ENCODE measurements at places on chromosomes 12 and 14.

DNA sequence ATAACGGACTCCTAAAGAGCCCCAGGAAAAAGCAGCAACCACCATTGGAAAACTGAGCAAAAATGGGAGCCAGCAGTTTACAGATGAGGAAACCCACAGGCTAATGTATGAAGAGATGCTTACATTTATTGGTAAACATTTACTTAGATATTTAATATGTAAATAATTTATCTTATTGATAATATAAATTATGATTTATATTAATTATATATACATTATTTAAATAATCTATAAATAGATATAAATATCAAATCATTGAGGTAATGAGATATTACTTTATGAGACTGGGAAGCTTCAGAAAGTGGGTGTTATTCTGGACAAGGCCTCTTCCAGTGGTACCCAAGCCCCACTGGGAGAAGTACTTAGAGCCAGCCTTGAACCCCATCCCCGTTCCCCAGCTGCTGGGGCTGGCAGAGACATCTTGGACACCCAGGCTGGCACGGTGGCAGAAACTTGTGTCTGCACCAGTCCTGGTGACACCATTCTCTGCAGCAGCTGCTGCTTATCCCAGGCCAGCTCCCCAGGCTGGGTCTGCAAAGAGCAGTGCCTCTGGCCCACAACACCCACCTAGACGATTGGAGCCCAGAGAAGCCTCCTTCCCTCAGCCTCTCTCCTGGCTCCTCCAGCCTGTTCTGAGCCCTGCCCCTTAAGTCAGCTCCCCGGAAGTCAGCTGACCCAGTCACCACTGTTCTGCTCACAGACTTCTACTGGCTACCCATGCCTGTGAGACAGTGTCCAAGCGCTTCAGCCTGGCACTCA is 25.9 kb downstream of the ISCA2 start:
- no peak for DNase-seq

DNA sequence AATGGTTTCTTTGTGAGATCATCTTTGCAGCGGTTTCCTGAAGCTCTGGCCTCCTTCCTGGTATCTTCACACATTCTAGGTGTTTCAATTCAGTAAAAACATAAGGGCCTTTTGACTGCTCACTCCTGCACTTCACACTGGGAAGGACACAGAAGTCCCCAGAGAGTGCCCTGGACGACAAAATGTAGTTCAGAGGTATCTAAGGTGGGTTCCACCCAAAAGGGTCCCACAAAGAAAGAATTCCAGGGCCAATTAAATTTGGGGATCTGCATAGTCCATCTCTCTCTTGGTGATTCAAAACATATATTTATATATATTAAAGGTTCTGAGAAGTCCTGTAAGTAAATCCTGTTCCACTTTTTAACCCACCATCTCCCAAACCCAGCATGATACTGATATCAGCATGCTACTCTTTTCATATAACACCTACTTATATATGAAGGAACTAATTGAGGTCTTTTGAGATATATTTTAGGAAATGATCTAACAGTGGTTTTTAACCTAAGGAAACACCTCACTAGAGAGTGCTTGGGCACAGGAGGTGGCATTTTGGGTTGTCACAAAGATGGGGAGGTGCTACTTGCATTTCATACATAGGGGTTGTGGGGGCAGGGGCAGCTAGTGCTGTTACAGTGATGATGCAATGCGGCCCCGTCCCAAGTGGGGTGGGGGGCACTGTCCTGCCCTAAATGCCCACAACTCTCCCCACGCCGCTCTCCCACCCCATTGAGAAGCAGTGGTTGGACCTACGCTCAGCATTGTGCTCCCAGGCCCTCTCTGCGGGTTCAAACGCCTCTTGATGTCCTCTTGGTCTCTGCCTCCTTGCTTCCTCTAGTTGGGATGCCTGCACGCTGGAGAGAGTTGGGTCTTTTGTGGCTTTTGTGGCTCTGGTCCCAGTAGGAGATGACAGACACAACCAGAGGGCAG is 109.4 kb downstream of the ARF6 start:
- no peak for DNase-seq

DNA sequence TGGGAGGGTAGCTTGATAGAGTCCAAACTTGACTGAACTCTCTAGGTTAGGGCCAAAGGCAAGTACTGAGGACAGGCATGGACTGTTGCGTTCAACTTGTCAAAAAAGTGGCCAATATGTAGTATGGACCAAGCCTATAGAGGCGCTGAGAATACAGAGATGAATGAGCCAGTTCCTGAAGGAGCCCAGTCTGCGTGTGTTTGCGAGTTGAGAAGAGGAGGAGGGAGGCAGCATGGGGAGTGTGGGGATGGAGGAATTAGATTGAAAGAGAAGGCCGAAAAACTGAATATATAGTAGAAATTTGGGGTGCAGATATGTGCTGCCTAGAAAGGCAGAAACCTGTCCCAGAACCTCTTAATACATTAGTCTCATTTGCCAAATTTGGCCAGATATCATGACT is 412.4 kb downstream of the PCNX1 start:
- DNase-seq, result no peak

DNA sequence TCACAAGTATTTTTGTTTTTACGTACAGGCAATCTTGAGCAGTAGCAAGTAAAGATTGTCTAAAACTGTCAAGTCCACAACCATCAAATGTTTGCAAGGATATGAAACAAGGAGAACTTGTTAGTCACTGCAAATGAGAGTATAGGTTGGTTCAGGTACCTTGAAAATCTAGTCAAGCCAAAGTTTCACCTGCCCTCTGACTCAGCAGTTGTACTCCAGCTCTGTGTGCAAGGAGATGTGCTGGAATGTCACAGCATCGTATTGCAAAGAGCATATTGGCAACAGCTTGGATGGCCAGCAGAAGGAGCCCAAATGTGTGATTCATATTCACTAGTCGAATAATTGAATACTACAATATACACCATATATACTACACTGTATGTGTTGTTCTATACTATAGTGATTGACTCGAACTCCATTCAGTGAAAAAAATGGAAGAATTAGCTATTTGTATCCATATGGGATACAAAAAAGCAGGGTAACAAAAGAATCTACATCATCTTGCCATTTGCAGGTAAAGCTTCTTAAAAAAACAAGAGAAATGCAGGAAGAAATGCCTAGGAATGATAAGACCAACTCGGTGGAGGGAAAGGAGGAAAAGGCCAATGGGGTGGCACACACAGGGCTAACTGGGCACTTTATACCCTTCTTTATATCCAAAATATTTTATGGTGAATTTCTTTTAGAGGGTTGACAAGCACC is 44.0 kb downstream of the EID3 start:
- no peak for DNase-seq

DNA sequence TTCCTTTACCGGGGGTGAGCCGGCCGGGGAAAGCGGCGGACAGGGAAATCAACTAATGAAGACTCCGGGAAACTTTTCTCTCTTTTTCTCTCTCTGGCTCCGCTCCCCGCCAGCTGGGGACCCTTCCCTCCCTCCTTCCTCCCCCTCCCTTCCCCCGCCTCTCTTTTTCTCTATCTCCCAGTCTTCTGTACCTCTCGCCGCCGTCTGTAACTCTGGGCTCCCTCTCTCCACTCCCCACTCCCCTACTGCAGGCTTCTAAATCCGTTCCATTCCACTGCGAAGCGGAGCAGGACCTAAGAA is 6.9 kb upstream of the HOXC11 start:
- no peak for DNase-seq

DNA sequence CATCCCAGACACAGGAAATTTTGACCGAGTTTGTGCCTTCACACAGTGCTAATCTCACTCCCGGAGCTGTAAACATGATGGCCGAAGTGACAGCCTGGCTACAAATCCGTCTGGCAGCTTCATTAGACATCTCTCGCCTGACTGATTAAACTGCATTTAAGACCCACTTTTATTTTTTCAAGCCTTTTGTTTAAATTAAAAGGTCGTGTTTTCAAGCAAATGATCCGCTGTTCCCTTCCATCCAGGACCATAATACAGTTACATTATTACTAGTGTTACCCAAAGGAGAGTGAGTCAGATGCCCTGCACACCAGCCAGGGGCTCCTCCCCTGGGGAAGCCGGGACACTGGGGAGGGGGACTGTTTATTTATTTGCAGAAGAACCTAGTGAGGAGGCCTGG is 200.2 kb downstream of the EXOC5 start:
- no peak for DNase-seq

DNA sequence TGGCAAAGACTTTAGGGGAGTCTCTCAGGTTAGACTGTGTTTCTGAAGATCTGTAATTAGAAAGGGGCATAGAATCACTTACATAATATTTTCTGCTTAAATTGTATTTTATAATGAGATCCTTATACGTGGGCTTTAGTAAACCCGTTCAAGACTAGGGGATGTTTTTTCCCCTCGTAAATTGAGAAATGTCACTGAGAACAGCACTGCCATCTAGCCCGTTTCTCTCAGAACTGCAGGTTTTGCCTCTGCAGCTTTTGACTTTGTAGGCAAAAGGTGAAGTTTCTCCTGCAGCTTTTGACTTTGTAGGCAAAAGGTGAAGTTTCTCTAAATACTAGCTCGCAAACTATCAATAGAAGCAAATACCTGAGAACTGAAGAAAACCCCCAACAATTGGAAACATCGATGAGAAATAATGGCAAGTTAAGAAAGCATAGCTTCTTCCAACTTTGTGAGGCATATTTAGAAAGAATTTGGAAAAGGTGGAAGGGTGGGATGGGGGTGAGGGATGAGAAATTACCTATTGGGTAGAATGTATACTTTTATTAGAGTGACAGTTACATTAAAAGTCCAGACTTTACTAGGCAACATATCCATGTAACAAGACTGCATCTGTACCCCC is 9.9 kb upstream of the ASPG start:
- DNase-seq, result no peak

DNA sequence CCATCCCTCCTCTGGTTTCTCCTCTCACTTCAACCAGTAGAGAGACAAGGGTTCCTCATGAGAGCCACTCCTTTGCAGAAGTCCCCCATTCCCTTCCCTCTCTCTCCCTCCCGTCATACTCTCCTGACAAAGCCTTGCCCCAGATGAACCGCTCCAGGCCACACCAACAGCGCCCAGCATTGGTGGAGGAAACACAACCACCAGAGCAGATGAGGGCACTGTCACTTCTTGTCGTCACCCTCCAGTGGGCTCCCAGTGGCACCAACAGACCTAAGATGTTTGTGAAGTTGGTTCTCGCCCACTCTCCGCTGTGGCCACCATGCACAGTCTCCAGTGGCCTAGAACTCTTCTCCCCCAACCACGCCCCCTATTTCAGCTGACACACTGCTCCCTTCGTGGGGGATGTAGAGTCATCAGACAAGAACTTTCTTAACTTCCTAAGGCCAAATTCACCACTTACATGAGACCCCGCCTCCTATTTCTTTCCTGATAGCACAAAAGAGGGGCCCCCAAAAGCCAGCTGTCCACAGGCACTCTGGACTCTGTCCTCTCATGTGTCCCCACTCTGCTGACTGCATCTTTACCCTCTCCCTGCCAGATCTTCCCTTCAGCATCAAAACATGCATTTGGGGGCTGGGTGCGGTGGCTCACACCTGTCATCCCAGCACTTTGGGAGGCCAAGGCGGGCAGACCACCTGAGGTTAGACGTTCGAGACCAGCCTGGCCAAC is 29.2 kb upstream of the PLEKHG6 start:
- DNase-seq, result no peak

DNA sequence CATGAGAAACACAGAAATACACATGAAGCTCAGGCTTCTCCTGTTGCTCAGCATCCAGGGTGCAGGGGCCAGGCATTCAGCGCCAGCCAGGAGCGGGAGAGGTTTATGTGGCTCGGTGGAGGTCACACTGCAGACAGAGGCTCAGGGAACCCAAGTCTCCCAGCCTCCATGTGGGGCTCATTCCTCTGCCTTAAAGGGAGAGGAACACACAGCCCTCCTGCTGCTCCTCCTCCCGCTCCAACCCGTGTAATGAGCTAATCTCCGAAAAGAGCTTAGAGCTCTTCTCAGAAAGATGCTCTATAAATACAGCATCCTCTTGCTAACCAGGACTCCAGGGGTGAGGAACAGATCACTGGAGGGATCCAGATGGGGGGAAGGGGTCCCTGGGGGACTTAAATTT is 28.2 kb downstream of the FGF6 start:
- DNase-seq, result no peak

DNA sequence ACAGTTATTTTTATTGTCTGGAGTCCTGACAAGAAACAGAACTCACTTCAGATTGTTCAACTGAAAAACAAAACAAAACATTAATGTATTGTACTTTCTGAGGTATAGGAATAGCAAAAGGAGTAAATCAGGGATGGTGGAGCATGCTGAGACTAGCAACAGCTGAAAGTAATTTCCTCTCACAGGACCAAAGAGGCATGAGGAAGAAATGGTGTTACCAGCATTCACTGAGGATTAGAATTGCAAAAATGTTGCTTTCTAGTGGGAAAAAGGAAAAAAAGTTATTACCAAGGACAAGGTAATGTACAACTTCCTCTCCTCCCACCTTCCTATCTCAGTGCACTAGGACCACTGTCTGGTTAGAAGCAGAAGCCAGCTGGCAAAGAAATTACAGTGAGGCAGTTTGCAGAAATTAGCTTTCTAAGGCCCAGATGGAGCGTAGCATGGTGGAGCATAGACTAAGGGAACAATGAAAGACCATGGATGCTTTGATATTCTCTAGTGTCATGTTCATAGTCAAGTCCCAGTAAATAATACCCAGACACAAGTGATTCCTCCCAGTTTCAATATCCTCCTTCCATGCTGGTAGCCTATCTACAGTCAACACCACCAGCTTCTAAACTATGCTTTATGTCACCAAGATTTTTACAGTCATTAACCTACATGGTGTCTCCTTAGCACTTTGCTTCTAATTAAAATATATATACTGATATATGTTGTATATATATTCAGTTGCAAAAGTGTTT is 133.7 kb upstream of the DCN start:
- no peak for DNase-seq

GRCh38 chr14:20834899-20835298 is 32.3 kb upstream of the RNASE1 start:
- DNase-seq, result no peak

DNA sequence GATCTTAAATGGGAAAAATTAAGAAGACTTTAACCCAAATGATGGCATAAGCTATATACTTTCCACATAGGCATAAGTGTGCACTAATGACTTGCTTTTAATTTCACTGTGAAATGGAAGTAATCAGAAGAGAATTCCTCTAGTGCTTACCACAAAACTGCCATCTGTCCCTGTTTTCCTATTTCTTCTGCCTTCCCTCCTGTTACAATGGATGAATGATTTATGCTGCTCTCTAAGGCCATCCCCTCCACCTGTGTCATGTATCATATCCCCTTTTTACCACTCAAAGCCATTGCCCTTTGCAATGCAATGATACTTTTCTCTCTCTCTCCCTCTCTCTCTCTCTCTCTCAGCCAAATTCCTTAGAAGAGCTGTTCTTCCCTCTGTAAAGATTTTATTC is 109.1 kb downstream of the C12orf50 start:
- no peak for DNase-seq

All from inflammatory macrophage treated with lipopolysaccharide for 4 hours (primary cell).